ENCODE measurements at places on chromosomes 6 and 20. TPM values are rescaled to one million over a fixed set of nuclear protein-coding genes. Genes with fewer than 3 reads are reported as not detected.
A peak's percentile ranks its signal among the peaks of the same experiment; 100 is the strongest.

- H3K27ac ChIP-seq: no peak overlapping the region
- no peaks in the 10 kb centered on the region for H3K36me3 ChIP-seq
- peak; percentile 62 for DNase-seq
- H3K27me3 ChIP-seq: peaks cover 5% of the 10 kb centered on the region
- peaks cover 6% of the 10 kb centered on the region for H3K4me1 ChIP-seq
- no peak overlapping the region for H3K4me3 ChIP-seq
Measured at GRCh38 chr6:47631797-47632196, 66.6 kb upstream of the ADGRF4 start.

DNA sequence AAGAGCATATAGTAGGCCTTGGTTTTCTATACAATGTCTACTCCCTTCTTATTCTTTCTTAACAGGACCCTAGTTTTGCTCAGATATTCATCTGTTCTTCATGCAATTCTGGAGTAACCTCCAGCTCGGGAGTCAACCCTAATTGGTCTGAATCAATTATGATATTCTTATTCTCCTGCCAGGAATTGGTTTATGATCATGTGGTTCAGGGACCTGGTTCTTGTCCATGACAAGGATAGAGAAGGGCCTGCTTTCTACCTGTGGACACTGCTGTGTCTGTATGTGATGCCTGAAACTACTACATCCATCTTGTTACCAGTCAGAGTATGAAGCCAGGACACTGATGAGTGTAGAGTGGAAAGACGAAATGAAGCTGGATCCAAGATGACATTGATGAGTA is 24.4 kb upstream of the FAM184A start:
- H3K36me3 ChIP-seq: no peaks in the 10 kb centered on the region
- H3K27ac ChIP-seq: no peak overlapping the region
- H3K4me3 ChIP-seq: no peak overlapping the region

DNA sequence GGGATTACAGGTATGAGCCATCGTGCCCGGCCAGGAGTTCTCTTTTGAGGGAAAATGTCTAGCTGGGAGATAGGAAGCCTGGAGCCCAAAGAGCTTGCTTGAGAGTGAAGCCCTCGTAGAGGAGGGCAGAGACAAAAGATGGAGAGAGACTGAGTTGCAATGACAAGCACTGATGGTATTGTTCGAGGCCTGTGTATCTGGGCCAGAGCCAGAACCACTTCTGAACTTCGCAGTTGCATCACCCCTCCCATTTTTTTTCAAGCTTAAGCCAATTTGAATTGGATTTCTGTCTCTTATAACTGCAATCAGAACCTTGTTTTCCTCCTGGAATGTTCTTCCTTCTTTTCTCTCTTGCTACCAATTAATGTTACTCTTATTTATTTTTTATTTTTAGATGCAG is 83.1 kb downstream of the KCNB1 start:
- no peaks in the 10 kb centered on the region for H3K36me3 ChIP-seq
- no peak overlapping the region for H3K4me3 ChIP-seq
- no peak overlapping the region for H3K27ac ChIP-seq
- H3K4me1 ChIP-seq: peaks cover 35% of the 10 kb centered on the region

Gene PRL
- not detected for total RNA-seq

GRCh38 chr6:104332364-104332763 is 527.4 kb downstream of the HACE1 start:
- no peaks in the 10 kb centered on the region for H3K4me1 ChIP-seq
- H3K4me3 ChIP-seq: no peak overlapping the region
- H3K27me3 ChIP-seq: no peaks in the 10 kb centered on the region
- H3K36me3 ChIP-seq: no peaks in the 10 kb centered on the region

Gene GSTA3
- not detected for total RNA-seq

Gene PCMT1
- total RNA-seq: 104 TPM

DNA sequence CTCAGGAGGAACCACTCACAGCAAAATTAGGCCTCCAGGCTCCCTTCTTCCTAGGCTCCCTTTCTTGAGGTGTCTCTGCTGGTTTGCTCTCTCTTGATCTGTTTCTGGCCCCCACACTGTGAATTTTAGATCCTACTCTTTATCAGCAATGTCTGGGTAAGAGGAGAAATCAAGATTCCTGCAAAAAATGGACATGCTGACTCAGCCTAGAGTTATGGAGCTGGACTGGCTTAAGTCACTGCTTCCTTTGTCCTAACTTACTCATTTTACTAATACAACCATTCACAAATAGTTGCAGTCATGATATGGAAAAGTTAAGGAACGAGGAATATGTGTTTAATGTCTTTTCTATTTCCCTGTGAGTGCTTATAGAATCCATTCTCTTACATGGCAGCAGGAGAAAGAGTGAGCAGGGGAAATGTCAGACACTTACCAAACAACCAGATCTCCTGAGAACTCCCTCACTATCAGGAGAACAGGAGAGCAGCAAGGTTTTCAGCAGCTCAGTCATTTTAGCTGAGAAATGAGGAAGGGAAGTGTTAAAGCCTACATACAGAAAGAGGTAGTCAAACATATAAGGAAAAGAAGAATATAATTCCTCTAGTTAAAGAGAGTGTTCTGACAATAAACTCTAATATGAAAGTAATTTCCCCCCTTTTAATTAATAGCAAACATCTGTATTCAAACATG is 160.8 kb downstream of the PDE7B start:
- H3K27ac ChIP-seq: peak overlapping the region; percentile 100
- peak; percentile 63 for DNase-seq
- H3K4me3 ChIP-seq: peak overlapping the region; percentile 66
- no peaks in the 10 kb centered on the region for H3K36me3 ChIP-seq
- H3K27me3 ChIP-seq: no peaks in the 10 kb centered on the region

GRCh38 chr6:11618533-11618932 is 81.0 kb downstream of the TMEM170B start:
- no peaks in the 10 kb centered on the region for H3K36me3 ChIP-seq
- H3K27me3 ChIP-seq: no peaks in the 10 kb centered on the region
- no peak for DNase-seq
- H3K4me1 ChIP-seq: peaks cover 30% of the 10 kb centered on the region

DNA sequence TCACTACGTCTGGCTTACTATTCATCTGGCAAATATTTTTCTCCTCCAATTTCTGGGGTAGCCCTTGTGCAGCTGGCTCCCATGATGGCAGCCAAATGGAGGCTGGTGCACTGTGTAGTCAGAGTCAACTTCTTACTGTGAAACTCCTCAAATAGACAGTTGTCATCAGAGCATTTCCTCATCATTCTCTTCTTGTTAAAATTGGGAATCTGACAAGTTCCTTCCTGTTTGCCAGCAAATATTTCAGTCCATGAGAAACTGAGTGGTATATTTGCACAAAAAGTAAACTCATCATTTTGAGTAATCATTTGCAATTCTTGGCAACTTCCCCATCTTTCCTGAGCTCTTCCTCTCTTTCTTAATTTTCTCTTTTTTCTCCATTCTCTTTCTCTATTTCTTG is 394.9 kb upstream of the RGS17 start:
- no peaks in the 10 kb centered on the region for H3K36me3 ChIP-seq
- no peaks in the 10 kb centered on the region for H3K27me3 ChIP-seq
- H3K4me3 ChIP-seq: no peak overlapping the region
- DNase-seq: no peak
- no peaks in the 10 kb centered on the region for H3K4me1 ChIP-seq

Gene BPIFB6
- total RNA-seq: not detected

DNA sequence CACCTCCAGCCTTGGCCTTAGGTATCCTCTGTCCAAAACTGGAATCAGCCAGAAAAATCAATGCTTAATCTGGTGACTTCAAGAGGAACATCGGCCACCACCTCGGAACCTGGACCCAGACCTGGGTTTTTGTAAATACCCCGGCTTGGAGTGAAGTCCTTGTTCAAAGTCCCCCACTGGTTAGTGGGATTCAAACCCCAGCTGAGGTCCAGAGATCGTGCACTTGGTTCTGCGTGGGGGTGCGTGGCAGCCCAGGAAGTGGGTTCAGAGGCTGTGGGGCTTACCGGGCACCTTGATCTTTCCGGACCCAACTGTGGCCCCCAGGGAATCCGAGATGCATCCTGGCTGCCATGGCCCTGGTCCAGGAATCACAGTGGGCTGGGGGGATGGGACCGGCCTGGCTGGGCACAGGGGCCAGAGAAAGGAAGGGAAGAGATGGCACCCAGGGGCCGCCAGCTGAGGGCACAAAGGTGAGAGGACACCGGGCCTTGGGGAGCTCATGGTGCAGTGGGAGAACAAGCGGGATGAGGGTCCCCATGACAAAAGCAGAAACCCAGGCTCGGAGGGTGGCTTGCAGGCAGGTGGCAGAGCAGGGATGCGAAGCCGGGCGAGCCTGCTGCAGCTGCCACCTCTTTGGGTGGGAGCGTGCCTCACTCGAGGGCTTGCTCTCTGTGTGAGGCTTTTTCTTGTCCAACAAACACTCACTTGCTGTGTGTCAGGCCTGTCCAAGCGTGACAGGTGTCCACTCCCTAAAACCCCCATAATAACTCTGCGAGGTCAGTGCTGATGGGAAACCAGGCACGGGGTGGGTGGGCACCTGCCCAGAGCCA is 27.7 kb downstream of the ZBP1 start:
- no peaks in the 10 kb centered on the region for H3K27me3 ChIP-seq
- H3K4me3 ChIP-seq: no peak overlapping the region
- H3K36me3 ChIP-seq: no peaks in the 10 kb centered on the region

DNA sequence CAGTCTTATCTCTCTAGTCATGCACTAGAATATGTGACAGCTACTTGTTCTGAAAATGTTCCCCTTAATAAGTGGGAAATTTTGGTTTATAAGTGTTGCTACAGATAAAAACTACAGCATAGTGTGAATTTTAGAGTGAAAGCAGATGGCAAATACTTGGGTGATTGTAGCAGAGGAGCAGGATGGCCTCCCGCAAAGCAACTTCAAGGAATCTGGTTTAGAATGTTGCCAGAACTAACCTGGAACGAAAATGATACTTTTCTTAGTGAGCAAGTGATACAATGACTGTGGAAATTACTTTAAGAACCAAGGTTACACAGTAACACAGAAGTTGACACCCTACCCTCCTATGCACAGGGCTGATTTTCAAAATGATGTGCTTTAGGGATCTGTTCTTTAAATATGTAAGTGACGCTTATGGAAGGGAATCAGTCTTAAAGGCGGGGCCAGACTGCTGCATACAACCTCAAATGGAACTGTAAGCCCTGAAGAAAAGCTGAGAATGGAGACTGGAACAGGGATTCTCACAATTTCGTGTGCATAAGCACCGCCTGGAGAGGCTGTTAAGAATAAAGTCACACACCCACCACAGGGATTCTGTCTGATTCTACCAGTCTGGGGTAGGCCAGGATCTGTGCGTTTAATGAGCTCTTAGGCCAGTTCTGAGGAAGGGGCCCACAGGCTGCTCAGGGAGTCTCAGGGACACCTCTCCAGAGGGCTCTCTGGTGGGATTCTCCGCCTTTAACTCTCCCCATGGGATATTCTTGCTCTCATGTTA is 97.9 kb downstream of the FYN start:
- DNase-seq: no peak
- H3K27ac ChIP-seq: peak overlapping the region; percentile 4
- no peak overlapping the region for H3K4me3 ChIP-seq
- peaks cover 3% of the 10 kb centered on the region for H3K36me3 ChIP-seq
- no peaks in the 10 kb centered on the region for H3K27me3 ChIP-seq

Gene SIRPB2
- total RNA-seq: under 0.01 TPM

Gene ANGPT4
- total RNA-seq: under 0.01 TPM

DNA sequence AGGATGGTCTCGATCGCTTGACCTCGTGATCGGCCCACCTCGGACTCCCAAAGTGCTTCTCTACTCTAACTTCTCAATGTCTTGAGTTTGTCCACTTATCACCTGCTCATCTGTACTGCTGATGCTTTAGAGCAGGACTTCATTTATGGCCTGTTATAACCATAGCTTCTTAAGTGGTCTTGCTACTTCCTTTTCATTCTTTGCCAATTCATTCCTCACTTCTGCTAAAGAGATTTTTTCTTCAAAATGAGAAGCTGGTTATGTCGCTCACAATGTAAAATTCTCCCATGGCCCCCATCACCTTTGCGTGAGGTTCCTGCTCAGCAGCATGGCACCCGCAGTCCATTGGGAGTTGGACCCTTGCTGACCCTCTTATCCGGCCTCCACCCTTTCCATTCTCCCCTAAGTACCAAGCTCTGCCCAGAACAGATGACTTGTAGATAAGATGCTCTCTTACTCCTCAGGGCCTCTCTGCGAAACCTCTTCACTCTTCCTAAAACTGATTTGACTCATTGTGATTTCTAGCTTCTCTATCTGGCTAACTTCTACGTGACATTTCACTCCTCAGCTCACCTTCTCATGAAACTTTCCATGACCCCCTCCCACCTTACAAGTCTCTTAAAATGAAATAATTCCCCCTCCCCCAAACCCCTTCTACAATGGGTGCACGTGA is 13.9 kb upstream of the CD164 start:
- no peaks in the 10 kb centered on the region for H3K36me3 ChIP-seq
- DNase-seq: peak; percentile 60
- H3K4me1 ChIP-seq: no peaks in the 10 kb centered on the region
- H3K27ac ChIP-seq: no peak overlapping the region
- no peak overlapping the region for H3K4me3 ChIP-seq
- H3K27me3 ChIP-seq: no peaks in the 10 kb centered on the region

Gene DNAH8
- total RNA-seq: 0.36 TPM

GRCh38 chr6:132733283-132733682 is 19.4 kb upstream of the VNN1 start:
- H3K27me3 ChIP-seq: peaks cover 19% of the 10 kb centered on the region
- no peak for DNase-seq
- no peak overlapping the region for H3K4me3 ChIP-seq
- H3K27ac ChIP-seq: no peak overlapping the region
- no peaks in the 10 kb centered on the region for H3K4me1 ChIP-seq

- H3K36me3 ChIP-seq: no peaks in the 10 kb centered on the region
- no peak overlapping the region for H3K4me3 ChIP-seq
- H3K4me1 ChIP-seq: peaks cover 20% of the 10 kb centered on the region
- peak overlapping the region; percentile 58 for H3K27ac ChIP-seq
Measured at GRCh38 chr6:133774356-133774755, 114.6 kb upstream of the TCF21 start.

DNA sequence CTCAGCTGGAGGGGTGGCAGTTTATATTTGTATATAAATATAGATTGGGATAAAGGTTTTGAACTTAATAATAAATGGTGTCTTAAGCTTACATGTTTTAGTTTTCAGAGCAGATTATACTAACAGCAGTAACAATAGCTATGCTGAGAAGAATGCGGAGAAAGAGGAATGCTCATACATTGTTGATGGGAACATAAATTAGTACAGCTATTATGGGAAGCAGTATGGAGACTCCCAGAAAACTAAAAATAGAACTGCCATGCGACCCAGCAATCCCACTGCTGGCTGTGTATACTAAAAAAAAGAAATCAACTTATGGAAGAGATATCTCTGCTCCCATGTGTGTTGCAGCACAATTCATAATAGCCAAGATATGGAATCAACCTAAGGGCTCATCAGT is 127.9 kb downstream of the BCKDHB start:
- H3K27ac ChIP-seq: no peak overlapping the region
- no peaks in the 10 kb centered on the region for H3K36me3 ChIP-seq
- H3K27me3 ChIP-seq: no peaks in the 10 kb centered on the region
- H3K4me1 ChIP-seq: no peaks in the 10 kb centered on the region
- H3K4me3 ChIP-seq: no peak overlapping the region
